Heart left ventricle (tissue), 16 donors: ENCODE measurements at places on chromosomes 16 and 17.

DNA sequence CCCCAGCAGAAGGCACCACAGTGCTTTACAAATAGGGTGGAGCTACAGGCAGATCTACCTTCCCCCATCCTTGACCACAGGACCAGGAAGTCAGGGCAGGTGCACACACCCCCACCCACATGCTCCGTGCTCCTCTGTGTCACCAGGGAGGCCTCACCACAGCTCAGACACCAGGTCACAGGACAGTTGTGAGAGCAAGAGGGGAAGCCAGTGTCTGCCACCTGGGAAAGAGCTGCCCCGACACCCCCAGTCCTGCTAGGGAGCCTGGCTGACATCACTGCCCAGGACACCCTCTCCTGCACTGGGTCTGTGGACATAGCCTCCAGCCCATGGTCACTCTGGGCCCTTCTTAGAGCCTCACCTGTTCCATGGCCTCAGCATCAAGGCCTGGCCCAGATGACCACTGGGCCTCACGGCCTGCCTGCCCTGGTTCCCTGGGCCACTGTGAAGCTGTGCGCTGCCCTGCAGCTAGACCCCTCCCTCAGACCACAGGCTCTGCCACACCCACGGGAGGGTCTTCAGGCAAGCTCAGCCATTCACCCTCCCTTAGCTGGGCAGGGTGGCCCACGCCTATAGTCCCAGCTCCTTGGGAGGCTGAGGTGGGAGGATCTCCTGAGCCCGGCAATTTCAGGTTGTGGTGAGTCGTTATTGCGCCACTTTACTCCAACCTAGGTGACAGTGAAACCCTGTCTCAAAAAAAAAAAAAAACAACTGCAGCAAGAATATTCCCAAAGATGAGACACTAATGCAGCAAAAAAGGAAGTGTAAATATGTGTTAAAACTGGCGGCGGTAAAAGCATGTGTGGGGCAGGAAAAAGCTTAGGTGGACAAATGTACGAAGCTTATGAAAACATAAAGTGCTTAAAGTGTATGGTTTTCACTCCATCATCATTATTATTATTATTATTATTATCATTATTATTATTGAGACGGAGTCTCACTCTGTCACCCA is 14.2 kb downstream of the POLR3K start:
- no peaks in the 10 kb centered on the region for H3K27me3 ChIP-seq
- peaks cover 5% of the 10 kb centered on the region for H3K4me1 ChIP-seq

DNA sequence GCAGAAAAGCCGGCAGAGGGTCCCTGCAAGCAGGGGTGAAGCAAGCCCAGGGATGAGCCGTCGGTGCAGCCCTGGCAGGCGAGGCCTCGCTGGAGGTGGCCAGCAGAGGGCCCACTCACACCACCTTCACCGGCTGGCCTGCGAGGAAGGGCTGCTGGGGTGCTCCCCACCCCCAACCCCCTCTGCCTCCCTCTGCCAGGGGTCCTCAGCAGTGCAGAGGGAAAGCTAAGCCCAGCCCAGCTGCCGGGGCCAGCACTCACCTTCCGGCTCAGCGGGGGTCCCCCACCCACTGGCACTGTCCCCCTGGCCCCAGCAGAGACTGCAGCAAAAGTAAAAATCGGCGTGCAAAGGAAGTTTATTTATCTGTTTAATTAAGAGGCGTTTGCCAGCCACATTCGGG is 113.4 kb downstream of the ENGASE start:
- H3K36me3 ChIP-seq, result no peaks in the 10 kb centered on the region
- H3K4me1 ChIP-seq, result no peaks in the 10 kb centered on the region
- DNase-seq, result no peak
- peaks cover 99% of the 10 kb centered on the region for H3K27me3 ChIP-seq
- no peak overlapping the region for H3K27ac ChIP-seq

DNA sequence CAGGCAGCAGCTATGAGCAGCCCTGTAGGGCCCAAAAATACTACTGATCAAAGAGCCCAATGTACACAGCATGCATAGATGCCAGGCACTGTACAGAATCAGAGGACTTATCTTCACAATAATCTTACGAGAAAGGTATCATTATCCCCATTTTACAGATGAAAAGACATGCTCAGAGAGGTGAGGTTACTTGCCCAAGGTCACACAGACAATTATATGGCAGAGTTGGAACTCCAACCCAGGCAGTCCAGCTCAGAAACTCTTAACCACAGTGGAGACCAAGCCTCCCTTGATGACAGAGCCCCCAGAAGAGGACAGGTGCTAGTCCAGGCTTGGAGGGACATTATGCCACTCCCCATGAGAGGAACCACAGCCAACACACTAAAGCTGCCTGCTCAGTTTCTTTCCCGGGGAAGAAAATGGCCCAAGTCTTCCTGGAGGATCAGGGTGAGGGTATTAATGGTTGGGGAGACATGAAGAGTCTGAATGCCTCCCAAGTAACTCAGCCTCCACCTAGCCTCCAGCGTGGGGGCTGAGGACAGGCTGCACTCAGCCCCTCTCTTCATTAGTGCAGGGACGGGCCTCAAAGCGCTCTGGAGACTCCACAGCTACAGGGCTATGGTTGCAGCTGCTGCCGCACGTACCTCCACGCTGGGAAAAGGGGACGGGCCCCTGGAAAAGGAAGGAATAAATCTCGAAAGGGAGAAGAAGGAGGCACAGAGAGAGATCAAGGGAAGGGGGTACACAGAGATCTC is 826 bp downstream of the UNC119 start:
- H3K4me3 ChIP-seq, result peak overlapping the region; percentile 93
- no peaks in the 10 kb centered on the region for H3K27me3 ChIP-seq
- H3K4me1 ChIP-seq, result peaks cover 18% of the 10 kb centered on the region
- H3K27ac ChIP-seq, result peak overlapping the region; percentile 85

DNA sequence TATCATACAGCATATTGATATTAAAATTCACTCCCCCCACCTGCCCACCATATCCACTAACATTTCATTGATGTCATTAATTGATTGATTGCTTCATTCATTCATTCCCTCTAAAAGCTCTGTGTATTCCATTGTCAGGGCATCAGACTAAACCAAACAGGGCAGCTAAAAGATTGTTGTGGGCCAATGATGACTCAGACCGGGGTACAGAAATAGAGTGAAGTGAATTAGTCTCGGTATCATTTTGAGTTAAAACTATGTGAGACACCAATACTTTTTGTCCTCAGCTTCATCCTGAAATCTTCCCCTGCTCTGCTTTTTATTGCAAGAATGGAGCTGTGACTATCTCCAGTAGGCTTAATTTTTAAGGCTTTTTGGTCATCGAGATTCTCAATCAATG is 868.3 kb downstream of the CDH11 start:
- H3K27me3 ChIP-seq, result no peaks in the 10 kb centered on the region
- no peak overlapping the region for H3K27ac ChIP-seq
- no peaks in the 10 kb centered on the region for H3K36me3 ChIP-seq
- DNase-seq, result no peak
- no peak overlapping the region for H3K4me3 ChIP-seq

DNA sequence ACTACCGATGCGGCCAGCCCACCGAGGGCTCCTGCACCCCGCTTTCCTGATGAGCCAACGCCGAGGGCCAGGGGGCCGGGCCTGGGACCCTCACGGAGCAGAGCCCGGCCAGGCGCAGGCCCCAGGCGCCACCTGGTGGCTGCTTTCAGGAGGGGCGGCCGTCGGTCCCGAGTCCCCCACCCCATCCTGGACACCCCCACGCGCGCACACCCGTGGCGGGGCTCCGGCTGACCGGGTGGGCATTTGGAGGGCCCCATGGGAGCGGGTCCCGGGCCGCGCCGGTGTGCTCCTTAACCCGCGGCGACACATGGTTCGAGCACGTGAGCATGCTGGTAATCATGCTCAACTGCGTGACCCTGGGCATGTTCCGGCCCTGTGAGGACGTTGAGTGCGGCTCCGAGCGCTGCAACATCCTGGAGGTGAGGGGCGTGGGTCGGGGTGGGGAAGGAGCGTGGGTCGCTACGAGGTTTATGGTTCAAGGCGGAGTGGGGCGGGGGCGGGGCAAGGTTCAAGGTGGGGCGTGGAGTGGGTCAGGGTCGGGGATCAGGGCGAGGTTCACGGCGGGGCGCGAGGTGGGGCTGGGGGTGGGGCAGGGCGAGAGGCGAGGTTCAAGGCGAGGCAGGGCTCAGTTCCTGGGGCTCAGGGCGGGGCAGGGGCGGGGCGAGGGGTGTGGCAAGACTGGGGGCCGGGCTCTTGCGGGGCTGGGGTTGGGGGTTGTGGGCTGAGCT is 30.2 kb downstream of the TPSG1 start:
- no peaks in the 10 kb centered on the region for H3K4me1 ChIP-seq
- H3K27ac ChIP-seq, result no peak overlapping the region
- no peak for DNase-seq

DNA sequence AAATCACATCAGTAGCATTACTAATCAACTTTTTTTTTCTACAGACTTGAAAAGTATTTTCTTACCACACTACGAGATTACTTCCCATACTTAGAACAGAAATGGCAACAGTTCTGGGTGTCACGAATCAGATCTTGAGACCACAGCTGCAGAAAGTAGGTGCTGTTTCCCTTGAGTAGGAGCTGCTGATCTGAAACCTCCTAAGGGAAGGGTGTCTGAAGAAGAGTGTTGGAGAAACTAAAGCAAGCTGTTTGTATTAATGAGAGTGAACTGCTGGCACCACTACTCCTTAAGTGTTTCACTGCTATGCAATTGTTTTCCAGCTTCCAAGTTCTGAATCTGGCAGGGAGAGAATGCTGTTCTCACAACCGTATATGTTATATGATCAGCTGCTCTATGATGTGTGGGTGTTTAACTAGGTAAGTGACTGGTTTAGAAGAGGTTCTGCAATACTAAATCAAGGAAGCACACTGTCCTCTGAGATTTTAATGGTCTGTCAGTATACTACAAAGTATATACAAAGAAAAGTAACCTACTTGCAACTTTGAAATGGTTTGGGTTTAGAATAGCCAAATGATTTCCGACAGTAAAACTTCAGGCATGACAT is 3.3 kb downstream of the ZNF652 start:
- DNase-seq, result no peak
- H3K27me3 ChIP-seq, result no peaks in the 10 kb centered on the region
- no peak overlapping the region for H3K27ac ChIP-seq
- H3K4me3 ChIP-seq, result no peak overlapping the region
- H3K4me1 ChIP-seq, result peaks cover 52% of the 10 kb centered on the region
- H3K36me3 ChIP-seq, result no peaks in the 10 kb centered on the region

GRCh38 chr17:43787728-43788127 is 7.5 kb downstream of the CFAP97D1 start:
- H3K4me1 ChIP-seq, result no peaks in the 10 kb centered on the region
- H3K27ac ChIP-seq, result no peak overlapping the region
- H3K36me3 ChIP-seq, result no peaks in the 10 kb centered on the region
- no peak overlapping the region for H3K4me3 ChIP-seq

- H3K27ac ChIP-seq, result no peak overlapping the region
- H3K27me3 ChIP-seq, result peaks cover 11% of the 10 kb centered on the region
- H3K4me3 ChIP-seq, result no peak overlapping the region
- no peaks in the 10 kb centered on the region for H3K36me3 ChIP-seq
These were observed 19.0 kb upstream of the LHX1 start for GRCh38 chr17:36918211-36918691.

DNA sequence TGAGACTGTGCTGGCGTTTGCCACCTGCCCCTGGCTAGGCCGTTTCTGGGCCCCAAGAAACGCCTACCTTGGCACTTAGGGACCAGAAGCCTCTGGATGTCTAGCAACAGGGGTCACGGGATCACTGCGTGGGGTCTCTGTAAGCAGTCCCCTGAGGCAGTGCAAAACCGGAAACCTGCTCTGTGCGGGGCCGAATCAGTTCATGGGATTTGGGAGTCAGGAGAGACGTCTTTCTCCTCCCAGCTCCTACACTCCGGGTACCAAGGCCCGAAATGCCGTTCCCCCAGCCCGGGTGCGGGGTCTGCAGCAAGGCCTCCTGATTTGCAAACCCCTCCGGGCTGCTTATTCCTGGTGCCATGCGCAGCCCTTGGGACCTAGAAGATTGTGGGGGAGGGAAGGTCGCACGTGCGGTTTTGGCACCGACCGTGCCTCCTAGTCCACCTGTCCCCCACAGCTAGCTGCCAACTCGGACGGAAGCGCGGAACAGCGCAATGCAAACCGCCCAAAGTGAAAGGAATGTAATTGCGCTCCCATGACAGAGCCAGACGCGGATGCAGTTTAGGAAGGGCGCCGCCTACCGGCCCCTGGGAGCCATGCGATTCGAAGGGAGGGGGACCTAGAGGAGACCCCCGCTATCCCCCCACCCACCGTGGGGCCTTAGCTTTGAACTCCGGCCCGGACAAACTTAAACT is 6.5 kb downstream of the IRX5 start:
- peak overlapping the region; percentile 40 for H3K27ac ChIP-seq
- peaks cover 39% of the 10 kb centered on the region for H3K27me3 ChIP-seq
- no peaks in the 10 kb centered on the region for H3K36me3 ChIP-seq
- DNase-seq, result peak; percentile 48
- H3K4me3 ChIP-seq, result peak overlapping the region; percentile 65

GRCh38 chr17:75481194-75482068 is 25.0 kb downstream of the TMEM94 start:
- H3K4me3 ChIP-seq, result no peak overlapping the region
- H3K4me1 ChIP-seq, result peaks cover 53% of the 10 kb centered on the region
- H3K27ac ChIP-seq, result no peak overlapping the region
- H3K27me3 ChIP-seq, result no peaks in the 10 kb centered on the region
- H3K36me3 ChIP-seq, result no peaks in the 10 kb centered on the region

DNA sequence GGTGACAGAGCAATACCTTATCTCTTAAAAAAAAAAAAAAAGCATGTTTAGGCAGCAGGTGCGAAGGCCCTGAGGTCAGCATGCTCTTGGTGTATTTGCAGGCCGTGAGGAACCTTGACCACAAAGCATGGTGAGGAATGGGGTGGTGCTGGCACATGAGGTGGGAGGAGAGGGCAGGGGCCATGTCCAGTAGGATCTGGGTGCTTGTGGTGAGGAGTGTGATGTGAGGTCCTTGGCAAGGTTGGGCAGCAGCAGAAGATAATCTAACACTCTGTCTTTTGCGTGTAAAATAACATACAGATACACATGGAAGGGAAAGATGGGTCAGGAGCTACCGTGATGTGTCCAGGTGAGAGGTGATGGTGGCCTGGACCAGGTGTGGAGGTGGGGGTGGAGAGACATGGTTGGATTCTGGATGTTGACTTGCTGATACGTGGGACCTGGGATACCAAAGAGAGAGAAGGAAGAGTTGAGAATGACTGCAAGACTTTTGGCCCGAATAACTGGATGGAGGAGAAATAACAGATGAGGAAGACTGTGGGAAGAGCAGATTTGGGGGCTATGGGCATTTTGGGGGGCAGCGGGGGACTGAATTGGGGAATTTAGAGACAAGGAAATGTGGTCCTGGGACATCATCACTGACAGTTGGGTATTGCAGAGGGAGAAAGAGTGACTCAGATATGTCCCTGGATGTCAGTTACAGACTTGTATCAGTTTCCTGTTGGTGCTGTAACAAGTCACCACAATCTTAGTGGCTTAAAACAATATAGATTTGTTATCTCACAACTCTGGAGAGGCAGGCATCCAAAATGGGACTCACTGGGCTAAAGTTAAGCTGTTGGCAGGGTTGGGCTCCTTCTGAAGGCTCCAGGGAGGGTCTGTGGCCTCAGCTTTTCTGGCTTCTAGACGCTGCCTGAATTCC is 274.9 kb downstream of the HAPSTR1 start:
- H3K4me3 ChIP-seq, result no peak overlapping the region
- no peaks in the 10 kb centered on the region for H3K36me3 ChIP-seq
- peak overlapping the region; percentile 64 for H3K27ac ChIP-seq
- H3K27me3 ChIP-seq, result no peaks in the 10 kb centered on the region

GRCh38 chr17:9658593-9659211 is 13.4 kb downstream of the USP43 start:
- H3K27me3 ChIP-seq, result no peaks in the 10 kb centered on the region
- no peaks in the 10 kb centered on the region for H3K4me1 ChIP-seq
- no peak overlapping the region for H3K4me3 ChIP-seq
- DNase-seq, result no peak
- H3K27ac ChIP-seq, result no peak overlapping the region
- H3K36me3 ChIP-seq, result no peaks in the 10 kb centered on the region

GRCh38 chr17:56603486-56604238 is 10.2 kb downstream of the NOG start:
- DNase-seq, result no peak
- H3K27ac ChIP-seq, result no peak overlapping the region
- H3K4me1 ChIP-seq, result no peaks in the 10 kb centered on the region
- H3K4me3 ChIP-seq, result no peak overlapping the region
- H3K27me3 ChIP-seq, result peaks cover 28% of the 10 kb centered on the region
